Activated CD4-positive, alpha-beta T cell treated with anti-CD3 and anti-CD28 coated beads, Interleukin-2, amount 50 U/mL, for 48 hours (primary cell): ENCODE measurements at places on chromosomes 1 and 21.

DNA sequence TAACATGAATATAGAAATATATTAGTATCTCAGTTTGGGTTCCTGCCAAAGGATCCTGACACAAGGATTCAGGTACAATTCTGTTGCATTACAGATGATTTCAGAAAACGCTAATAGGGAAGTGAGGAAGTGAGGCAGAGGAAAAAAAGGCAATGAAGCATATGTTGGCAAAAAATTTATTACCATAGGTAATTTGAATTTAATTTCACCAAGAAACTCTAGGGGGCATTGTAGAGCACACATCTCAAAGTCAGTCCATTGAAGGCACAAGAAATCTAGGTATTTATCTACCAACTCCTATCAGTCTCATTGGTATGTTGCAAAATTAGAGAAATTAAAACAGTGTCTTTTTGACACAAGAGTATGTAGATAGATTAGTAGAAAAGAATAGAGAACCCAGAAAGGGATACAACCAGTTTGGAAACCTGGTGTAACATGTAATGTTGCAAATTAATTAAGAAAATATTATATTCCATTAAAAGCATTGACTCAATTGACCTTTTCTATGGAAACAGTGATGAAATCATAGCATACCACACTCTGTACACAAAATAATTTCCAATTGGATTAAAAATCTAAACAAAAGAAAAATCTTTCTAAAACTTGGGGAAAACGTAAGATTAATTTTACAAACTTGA, 104.9 kb upstream of the SNX7 start:
- DNase-seq: no peak

- no peak for DNase-seq
These were observed 23.9 kb downstream of the CHD1L start for GRCh38 chr1:147266381-147266780.

- no peak for DNase-seq
These were observed 88.2 kb upstream of the OLFM3 start for GRCh38 chr1:102084771-102085535.

DNA sequence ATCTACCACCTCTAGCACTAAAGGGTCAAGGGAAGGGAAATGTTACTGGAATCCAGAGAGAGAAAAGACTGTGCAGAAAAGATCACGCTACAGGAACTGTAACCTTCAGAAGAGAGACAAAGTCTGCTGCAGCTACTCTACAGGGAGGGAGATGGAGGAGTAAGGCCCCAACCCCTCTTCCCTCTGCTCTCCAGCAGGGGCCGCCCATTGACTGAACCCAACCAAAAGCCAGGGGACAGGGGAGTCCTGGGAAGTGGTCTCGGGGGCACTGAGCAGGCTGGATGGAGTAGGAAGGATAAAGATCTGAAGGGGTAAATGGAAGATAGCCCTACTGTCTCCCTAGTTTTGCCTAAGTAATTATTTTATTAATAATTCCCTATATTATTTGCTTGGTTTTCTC, 72.8 kb upstream of the NR5A2 start:
- DNase-seq: no peak

GRCh38 chr1:85460555-85461088, 4.3 kb downstream of the DDAH1 start:
- DNase-seq: no peak

DNA sequence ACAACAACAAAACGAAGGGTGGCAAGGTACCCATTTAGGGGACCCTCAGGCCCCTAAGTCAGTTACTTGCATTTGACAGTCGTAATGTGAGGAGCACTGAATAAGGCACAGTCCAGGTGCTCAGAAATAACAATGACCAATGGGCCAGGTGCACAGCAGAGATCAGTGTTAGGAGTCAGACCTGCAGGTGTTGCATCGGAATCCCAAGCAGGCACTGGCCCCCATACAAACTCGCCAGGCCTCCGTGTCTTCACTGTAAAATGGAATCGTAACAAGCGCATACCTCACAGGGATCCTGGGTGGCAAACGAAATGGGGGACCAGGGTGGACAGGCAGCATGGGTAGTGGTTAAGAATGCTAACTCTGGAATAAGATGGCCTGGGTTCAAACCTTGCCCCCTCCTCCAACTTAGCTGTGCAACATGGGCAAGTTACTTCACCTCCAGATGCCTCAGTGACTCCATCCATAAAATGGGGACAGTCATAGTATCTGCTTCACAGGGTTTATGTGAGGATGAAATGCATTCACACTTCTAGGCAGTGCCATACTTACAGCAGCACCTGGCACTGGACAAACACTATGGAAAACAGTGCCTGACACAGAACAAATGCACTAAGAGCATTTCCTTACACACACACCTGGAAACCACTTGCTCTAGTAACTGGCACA, 20.2 kb downstream of the RCAN1 start:
- DNase-seq: no peak

DNA sequence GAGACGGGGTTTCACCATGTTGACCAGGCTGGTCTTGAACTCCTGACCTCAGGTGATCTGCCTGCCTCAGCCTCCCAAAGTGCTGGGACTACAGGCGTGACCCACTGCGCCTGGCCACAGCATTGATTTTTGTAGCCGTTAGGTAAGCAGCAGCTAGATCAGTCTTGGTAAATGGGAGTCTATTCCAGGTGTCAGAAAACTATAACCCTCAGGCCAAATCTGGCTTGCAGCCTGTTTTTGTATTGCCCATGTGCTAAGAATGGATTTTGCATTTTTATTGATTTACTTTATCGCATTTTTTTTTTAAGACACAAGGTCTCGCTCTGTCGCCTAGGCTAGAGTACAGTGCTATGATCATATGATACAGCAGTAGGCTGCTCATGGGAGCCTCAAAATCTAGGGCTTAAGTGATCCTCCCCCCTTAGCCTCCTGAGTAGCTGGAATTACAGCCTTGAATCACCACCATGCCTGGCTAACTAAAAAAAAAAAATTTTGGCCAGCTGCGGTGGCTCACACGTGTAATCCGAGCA, 16.6 kb upstream of the SRSF10 start:
- DNase-seq: no peak

- no peak for DNase-seq
These were observed 55.0 kb upstream of the PSMG1 start for GRCh38 chr21:39238275-39238674.

- DNase-seq: no peak
These were observed 3.4 kb downstream of the SH2D2A start for GRCh38 chr1:156813298-156813697.

GRCh38 chr1:194795917-194796593, 1609.6 kb upstream of the B3GALT2 start:
- DNase-seq: no peak

- no peak for DNase-seq
These were observed 55.8 kb upstream of the DNAH14 start for GRCh38 chr1:224873434-224874369.

GRCh38 chr1:48793863-48794262, 17.2 kb upstream of the BEND5 start:
- no peak for DNase-seq

DNA sequence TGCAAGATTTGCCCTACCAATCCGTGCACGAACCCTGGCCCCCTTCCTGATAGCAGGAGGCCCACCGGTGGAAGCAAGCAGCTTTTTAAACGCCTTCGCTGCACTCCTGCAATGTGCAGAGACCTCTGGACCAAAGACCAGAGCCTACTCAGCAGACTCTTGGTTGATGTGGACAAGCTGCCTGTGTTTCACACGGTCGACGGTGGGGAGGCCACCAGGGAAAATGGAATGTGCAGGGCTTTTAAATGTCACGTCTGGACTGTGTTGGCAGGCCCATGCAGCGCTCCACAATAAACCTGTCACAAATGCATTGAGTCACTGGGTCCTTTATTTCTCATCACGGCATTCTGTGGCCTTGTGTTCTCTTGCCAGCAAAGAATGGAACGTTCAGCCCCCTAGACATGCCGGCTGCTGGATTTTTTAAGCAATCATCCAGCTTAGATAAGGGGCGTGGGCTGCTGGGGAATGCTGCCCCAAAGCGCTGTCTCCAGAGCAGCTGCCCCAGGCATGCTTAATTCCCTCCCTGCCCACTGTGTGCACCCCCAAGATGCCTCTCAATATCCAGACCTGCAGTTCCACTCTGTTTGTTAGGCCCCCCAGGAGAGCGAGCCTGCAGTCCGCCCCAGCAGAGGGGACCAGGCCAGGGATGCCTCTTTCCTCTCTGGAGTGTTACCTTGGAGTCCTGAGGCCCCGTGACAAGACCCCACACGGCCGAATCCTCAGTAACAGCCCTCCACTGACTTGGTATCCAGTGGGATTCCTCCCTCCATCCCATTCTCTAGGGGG, 71.3 kb downstream of the ATP5PO start:
- no peak for DNase-seq
